Activated T-cell treated with anti-CD3 and anti-CD28 coated beads, Interleukin-2, amount 50 U/mL, for 72 hours (primary cell): ENCODE measurements at places on chromosomes 3 and 15. TPM values are rescaled to one million over a fixed set of nuclear protein-coding genes. Genes with fewer than 3 reads are reported as not detected.

HYKK gene
- 2.9 TPM for total RNA-seq

TMEM207 gene
- total RNA-seq: not detected

CILP gene
- total RNA-seq: 0.05 TPM

PLAAT1 gene
- not detected for total RNA-seq

RPL39L gene
- total RNA-seq: 35.9 TPM

SMCO1 gene
- not detected for total RNA-seq

CYP1A2 gene
- not detected for total RNA-seq

XIRP1 gene
- total RNA-seq: 0.09 TPM

ADAMTS17 gene
- 2.6 TPM for total RNA-seq

CD86 gene
- 2.4 TPM for total RNA-seq

SEC22C gene
- total RNA-seq: 66.4 TPM

CATSPER2 gene
- total RNA-seq: 4.5 TPM

RBMS3 gene
- total RNA-seq: 3.0 TPM

CRYGS gene
- total RNA-seq: 7.1 TPM

POTEB2 gene
- total RNA-seq: not detected

SEMA6D gene
- total RNA-seq: not detected

ADIPOQ gene
- 0.05 TPM for total RNA-seq

UMPS gene
- total RNA-seq: 36.8 TPM

DMXL2 gene
- total RNA-seq: 8.8 TPM

TMEM108 gene
- total RNA-seq: 0.12 TPM

FETUB gene
- not detected for total RNA-seq

VGLL3 gene
- not detected for total RNA-seq

TMEM212 gene
- total RNA-seq: not detected

CKMT1A gene
- 1.0 TPM for total RNA-seq

NEK10 gene
- 0.09 TPM for total RNA-seq

LSAMP gene
- not detected for total RNA-seq

ZNF717 gene
- 24.3 TPM for total RNA-seq
